NCI-H524 treated with DMSO at 0.1 percent for 48 hours (cell line): ENCODE measurements at places on chromosomes 11 and 22.

- no peak for DNase-seq
Measured at GRCh38 chr22:30266445-30267381, at the start of gene OSM. Gene OSM, minus strand, starts transcription at chr22:30266851. Its CDS starts 52 bp downstream, at chr22:30266799.

DNA sequence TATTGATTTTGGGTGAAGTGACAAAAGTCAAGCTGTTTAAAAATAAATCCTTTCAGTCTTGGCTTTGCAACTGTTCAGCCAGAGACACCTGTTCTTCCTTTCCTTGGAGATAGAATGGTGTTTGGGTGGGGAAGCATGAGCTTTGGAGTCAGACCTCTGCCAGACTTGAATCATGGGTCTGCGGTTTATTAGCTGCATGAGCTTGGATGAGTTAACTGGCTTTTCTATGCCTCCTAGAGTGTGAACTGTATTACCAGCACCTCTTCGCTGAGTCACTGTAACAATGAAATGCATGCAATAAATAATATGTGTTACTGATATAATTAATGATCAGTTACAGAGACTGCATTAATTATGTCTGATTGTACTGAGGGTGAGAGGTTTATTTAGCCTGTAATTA is 13.5 kb upstream of the MYEOV start:
- no peak for DNase-seq

DNA sequence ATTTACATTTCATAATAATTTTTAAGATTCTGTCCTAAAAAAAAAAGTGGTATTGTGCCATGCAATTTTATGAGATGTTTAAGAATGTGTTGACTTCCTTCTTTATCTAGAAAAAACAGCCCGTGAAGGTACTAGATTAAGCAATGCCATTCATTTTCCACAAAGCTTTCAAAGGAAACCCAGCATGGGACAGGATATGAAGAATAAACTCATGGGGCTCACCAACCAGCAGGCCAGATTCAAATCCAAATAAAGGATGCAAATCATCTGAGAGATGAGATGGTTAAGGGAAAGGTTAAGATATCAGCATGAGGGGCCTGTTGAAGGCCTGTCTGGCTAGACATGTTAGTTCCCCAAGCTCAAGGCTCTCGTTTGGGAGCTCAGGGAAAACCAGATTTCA is 199.1 kb downstream of the SWAP70 start:
- DNase-seq = no peak

- DNase-seq = no peak
Measured at GRCh38 chr11:70415191-70415590, 16.9 kb downstream of the CTTN start.

- DNase-seq = no peak
Measured at GRCh38 chr11:1791912-1792311, 28.2 kb upstream of the CTSD start.
